Iris pigment epithelial cell (primary cell): ENCODE measurements at places on chromosomes 6 and 20.

- no peak for DNase-seq
Measured at GRCh38 chr6:97632341-97632740, 349.3 kb upstream of the MMS22L start.

DNA sequence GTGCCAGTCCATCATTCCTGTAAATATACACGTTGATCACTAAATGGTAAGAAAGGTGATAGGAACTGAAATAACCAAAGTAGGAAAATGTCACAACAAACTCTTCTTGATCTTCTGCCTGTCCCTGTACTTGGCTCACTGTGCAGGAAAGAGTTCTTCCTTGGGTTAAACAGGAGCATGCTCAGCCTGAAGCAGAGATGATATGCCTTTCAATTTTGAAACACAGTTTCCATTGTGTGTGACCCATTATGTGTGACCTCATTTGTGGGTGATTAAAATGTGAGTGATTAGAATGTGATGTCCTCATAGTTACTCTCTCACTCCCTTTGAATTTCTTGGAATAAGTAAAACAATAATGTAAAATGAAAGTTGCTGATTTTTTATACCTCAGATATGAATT is 427.2 kb upstream of the AGPAT4 start:
- DNase-seq, result no peak

DNA sequence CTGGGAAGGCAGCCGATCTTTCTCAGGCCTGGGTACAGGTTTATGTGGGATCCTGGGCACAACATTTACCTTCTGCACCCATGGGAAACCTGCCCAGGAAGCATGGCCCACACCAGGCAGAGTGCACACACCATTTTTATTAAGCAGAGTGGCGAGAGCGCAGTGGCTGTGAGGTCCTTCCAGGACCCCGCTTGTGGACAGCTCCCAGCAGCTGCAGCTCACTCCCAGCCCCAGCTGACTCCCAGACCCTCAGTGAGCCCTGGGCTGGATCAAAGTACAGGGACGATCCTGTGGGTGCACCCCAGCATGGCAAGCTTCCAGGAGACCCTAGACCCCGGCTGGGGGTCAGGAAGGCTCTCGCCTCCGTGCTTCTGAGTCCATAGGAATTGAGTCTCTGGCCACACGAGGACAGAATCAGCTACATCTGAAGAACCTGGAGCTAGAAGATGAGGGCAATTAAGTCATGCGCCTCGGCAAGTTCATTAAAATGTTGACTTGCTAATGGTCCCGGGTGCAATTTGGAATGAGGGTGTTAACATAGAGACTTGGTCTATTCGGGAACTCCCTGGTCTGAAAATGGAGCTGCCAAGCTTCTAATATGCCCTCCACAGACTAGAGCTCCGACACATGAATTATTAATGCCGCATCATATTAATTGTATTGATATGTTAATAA is 65.4 kb upstream of the SLCO4A1 start:
- DNase-seq, result peak; percentile 29

GRCh38 chr6:152136449-152136825 is 329.0 kb downstream of the ESR1 start:
- peak; percentile 21 for DNase-seq

DNA sequence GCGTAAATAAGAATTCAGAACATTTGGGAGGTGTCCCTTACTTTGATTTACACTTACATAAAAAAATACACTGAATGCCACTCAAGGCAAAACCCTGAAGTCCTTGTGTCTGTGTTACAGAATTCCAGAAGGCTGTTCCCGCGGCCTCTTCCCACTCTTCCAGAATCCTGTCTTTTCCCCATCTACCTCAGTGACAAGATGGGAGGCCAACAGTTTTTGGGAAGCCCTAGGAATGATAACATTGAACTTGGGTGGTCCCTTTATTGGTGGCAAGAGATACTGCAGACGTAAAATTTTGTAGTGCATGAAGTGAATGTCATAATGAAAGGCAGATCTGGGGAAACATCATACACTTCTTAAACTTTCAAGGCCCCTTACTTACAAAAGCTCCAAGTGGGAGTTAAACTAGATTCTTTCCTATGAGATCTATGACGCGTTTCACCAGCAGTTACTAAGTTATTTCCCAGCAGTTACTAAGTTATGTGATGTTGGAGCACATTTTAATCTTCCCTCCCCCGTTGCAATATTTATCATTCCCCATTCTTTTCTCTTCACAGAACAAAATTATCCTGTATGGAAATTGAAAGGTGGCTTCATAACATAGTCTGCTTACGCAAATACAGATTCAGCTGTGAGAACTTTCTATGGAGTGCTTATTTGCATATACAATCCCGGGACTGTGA is 79.5 kb downstream of the BCAS1 start:
- DNase-seq, result no peak

GRCh38 chr6:11803591-11803971 is 25.0 kb upstream of the ADTRP start:
- DNase-seq, result no peak
